ENCODE measurements at places on chromosomes 3 and 15.

DNA sequence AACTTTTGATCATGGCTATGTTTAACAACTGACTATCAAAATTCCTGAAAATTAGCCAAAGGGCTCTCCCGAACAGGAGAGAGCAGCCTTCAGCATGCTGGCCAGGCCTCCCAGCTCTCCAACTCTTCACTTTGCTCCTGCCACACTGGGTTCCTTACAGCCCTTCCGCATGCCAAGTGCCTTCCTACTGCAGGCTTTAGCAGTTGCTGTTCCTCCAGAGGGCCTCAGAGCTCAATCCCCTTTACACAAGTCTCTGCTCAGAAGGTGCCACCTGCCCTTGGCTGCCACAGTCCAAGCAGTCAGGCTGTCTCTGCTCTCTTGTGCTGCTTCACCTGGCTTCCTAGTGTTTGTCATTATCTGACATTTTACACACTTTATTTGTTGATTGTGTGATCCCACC lies 553.1 kb upstream of the PPP2R3A start:
- no peak for DNase-seq

DNA sequence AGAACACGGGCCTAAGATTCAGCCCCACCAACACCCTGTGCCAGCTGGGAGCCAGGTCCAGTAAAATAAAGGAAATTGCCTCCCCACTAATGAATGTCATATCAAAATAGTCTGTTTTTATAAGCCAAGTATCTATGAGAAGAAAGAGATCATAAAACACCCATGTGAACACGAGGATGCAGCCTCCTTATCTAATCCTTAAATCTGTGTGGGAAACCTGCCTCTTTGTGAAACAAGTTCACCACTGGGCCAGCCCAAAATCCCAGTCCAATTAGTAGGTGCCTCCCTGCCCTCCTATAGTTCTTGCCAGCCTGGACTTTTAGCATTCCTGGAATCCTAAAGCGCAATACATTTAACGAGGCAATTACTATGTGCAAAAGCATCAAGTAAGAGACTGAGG lies 42.0 kb downstream of the SCAPER start:
- peak; percentile 19 for DNase-seq

DNA sequence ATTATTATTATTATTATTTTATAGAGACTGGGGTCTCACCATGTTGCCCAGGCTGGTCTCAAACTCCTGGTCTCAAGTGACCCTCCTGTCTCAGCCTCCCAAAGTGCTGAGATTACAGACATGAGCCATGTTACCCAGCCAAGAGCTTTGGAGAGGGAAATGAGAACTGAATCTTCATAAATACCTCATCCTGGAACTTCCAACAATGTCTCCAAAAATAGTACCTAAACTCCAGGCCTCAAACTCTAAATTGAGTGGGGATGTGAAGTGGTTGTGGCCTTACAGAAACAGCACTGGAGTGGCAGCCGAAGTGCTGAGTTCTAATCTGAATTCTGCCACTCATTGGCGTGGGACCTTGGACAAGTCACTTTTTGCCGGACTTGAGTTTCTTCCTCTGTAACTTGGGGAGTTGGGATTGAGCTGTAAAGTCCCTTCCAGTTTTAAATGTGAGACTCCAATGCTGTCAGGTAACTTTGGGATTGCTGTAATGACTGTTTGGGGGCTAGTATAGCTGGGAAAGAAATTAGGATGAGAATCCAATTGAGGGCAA lies 10.0 kb upstream of the SRP14 start:
- DNase-seq = no peak

DNA sequence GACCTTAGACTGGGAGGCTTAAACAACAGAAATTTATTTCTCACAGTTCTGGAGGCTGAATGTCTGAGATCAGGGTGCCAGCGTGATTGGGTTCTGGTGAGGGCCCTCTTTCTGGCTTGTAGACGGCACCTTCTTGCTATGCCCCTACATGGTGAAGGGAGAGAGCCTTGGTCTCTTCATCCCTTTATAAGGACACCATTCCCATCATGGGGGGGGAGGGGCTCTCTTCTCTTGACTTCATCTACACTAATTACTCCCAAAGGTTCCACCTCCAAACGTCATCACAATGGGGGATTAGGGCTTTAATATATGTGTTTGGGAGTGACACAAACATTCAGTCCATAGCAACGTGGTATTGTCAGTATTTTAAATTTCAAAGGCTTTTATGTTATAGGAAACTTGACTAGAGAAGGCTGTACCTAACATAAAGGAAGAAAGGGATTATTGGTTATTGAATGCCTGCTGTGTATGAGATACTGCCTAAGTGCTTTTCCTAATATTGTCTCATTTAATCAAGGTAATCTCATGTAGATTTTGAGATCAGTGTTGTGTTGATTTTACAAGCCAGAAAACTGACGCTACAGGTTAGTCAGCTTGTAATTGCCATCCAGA lies 20.9 kb downstream of the SYN2 start:
- DNase-seq = no peak

DNA sequence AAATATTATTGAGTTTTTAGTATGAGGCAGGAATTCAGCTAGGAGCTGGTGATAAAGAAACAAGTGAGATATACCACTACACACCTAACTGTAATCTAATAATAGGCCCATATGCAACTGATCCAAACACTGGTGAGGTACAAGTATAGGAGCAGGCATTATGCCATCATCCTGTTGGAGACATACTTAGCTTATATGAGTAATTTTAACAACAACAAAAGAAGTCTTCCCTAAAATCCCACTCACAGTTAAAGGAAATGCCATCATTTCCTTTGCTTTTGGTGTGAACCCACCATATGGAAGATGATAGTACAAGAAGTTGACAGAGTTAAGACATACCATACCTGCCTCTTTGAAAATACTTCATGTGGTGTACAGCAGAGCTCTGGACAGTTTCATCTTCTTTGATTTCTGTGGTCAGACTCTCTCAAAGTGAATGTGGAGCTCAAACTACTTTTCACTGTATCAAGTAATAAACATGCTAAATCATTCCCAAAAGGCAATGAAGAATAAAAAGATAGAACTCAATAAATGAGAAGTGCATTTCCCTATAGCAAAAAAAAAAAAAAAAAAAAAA lies 85.5 kb downstream of the CD200R1L start:
- DNase-seq = peak; percentile 63

GRCh38 chr15:31250033-31250432 lies 76.6 kb upstream of the KLF13 start:
- no peak for DNase-seq

GRCh38 chr3:182364323-182364722 lies 429.0 kb upstream of the ATP11B start:
- no peak for DNase-seq

DNA sequence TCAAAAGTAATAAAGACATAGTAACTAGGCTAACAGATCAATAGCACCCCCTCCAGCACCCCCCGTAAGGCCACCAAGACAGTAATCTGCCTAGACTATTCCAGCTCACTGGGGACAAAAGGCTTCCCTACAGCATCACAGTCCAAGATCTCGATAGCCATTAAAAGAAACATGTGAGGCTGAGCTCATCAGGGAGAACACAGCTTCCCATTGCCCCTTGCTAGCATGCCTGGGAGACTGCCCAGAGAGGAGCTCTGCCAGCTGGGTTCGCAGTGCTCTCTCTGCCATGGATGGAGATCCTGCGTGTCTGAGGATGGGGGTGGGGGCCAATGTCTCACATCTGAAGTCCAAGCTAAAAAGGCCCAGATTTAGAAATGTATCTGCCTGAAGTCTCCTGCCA lies 17.8 kb downstream of the LRIG1 start:
- peak; percentile 40 for DNase-seq

DNA sequence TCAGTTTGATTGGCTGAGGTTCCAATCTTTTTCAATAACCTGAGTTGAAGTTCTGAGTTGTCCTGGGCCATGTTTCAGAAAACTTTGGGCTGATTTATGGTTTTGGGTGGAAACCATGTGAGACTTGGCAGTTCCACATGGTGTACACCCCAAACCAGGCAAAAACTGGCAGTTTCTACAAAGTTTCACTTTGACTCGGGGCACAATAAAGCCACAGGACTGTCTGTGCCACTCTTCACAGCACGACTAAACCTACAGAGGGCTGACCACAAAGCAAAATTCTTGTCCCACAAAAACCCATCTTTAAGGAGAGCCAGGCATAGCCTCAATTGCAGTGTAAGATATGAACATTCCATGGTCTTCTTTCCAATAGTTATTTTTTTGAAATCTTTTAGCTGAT lies 155.0 kb downstream of the DUT start:
- no peak for DNase-seq

GRCh38 chr15:100781961-100782530 lies 97.6 kb upstream of the ALDH1A3 start:
- no peak for DNase-seq

DNA sequence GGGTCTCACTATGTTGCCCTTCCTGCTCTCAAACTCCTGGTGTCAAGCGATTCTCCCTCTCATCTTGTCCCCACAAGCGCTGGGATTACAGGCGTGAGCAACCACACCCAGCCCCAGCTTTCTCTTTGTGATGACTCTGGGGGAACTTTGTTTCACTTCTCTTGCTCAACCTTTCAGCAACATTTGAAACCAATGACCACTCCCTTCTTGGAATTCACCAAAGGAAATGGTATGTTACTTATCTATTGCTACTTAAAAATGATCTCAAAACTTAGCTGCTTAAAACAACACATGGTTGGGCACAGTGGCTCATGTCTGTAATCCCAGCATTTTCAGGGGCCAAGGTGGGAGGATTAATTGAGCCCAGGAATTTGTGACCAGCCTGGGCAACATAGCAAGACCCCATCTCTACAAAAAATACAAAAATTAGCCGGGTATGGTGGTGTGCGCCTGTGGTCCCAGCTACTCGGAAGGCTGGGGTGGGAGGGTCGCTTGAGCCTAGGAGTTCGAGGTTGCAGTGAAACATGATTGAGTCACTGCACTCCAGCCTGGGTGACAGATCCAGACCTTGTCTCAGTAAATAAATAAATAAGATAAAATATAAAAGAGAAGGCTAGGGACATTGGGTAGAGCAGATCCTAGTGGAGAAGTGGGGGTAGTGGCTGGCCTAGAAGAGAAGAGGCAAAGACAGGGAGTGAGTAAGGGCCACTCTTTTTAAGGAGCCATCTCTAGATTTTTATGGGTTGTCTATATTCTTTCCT lies 10.3 kb upstream of the COPG1 start:
- peak; percentile 21 for DNase-seq

DNA sequence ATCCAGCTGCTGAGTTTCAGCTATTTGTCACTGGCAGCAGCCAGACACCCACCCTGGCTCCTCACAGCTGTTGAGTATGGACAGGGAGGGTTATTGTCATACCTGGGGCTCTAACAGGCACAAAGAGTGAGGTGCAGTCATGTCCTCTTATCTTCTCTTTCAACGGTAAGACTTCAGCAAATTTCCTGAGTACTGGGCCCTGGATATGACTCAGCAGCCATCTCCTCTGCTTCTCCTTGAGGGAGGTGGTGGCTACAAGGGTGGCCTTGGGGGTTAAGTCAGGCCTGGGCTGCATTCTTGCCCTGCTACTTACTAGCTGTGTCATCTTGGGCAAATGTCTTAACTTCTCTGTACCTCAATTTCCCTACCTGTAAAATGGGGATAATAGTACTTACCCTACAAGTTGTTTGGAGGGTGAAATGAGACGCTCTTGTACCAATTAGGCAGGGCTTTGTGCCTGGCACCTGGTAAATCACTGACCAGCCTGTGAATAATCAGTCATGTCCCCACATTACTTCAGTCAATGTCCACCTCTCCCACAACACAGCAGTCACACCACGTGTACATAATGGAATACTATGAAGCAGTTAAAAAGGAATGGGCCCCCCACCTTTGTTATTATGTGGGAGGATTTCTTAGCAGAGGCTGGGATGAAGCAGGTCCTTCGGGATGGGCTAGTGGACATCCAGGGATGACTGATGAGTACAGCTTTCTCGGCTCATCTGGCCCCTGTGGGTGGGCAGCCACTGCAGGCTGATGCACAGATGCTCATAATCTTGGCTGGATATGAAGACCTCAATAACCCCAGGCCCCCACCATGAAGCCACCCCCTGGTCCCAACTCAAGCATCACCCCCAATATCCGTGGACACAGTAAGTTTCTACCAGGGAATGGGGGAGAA lies 528.8 kb downstream of the SHQ1 start:
- DNase-seq = peak; percentile 80

- peak; percentile 38 for DNase-seq
Measured at GRCh38 chr3:170811515-170811914, 58.5 kb downstream of the RPL22L1 start.

- DNase-seq = no peak
Measured at GRCh38 chr15:81293728-81294515, 30.0 kb downstream of the STARD5 start.

GRCh38 chr3:42723219-42723618 lies 20.6 kb upstream of the HHATL start:
- DNase-seq = no peak

DNA sequence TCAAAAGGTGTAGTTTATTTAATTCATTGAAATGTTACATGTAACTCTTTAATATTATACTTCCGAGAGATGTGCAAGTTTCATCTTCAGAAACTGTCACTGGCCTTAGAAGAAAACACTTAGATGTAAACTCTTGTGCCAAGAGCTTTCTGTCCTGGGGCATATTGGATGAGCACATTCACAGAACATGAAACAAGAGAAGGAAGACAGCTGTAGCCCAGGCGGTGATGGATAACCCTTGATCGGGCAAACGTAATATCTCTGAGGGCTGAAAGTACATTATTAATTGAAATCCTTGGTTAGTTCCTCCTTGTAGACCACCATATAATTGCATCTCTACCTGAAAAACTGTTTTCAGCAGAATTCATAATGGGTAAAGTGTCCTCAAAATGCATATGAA lies 67.4 kb downstream of the MECOM start:
- no peak for DNase-seq

- peak; percentile 48 for DNase-seq
Measured at GRCh38 chr3:71062037-71062932, 521.2 kb downstream of the FOXP1 start.

- DNase-seq = no peak
Measured at GRCh38 chr3:186933816-186934215, 3.5 kb downstream of the ST6GAL1 start.

GRCh38 chr3:49017229-49017970 lies 980 bp downstream of the DALRD3 start:
- peak; percentile 17 for DNase-seq

- no peak for DNase-seq
Measured at GRCh38 chr3:32076566-32076965, 29.9 kb upstream of the GPD1L start.

GRCh38 chr3:5431146-5431545 lies 243.6 kb downstream of the EDEM1 start:
- DNase-seq = no peak
